ENCODE measurements at places on chromosomes 5 and 9. TPM values are rescaled to one million over a fixed set of nuclear protein-coding genes. Genes with fewer than 3 reads are reported as not detected.

TRIP13 gene
- 47.5 TPM for total RNA-seq

AOPEP gene
- 17.9 TPM for total RNA-seq

ANGPTL2 gene
- not detected for total RNA-seq

GNA14 gene
- not detected for total RNA-seq

DNAH5 gene
- not detected for total RNA-seq

OR1Q1 gene
- not detected for total RNA-seq

ADAMTS13 gene
- 1.3 TPM for total RNA-seq

LIX1 gene
- total RNA-seq: not detected

NUTM2F gene
- total RNA-seq: not detected

ATP10B gene
- total RNA-seq: not detected

MARCOL gene
- not detected for total RNA-seq

IARS1 gene
- 234 TPM for total RNA-seq

TSSK1B gene
- total RNA-seq: not detected

ABLIM3 gene
- not detected for total RNA-seq

STXBP1 gene
- total RNA-seq: 26.5 TPM

PDCD1LG2 gene
- total RNA-seq: 1.5 TPM

OTULINL gene
- total RNA-seq: 9.4 TPM

GRM6 gene
- total RNA-seq: not detected

CEP78 gene
- total RNA-seq: 39.1 TPM

ANKRD55 gene
- total RNA-seq: 1.0 TPM

ARL14EPL gene
- total RNA-seq: not detected

RABL6 gene
- 116 TPM for total RNA-seq

C8G gene
- total RNA-seq: 1.7 TPM

OLFM1 gene
- 0.19 TPM for total RNA-seq

FBN2 gene
- total RNA-seq: not detected

GMCL2 gene
- 0.07 TPM for total RNA-seq

PCDHA1 gene
- total RNA-seq: not detected

SV2C gene
- not detected for total RNA-seq

TEX48 gene
- 0.56 TPM for total RNA-seq

TMEM215 gene
- not detected for total RNA-seq

RGS7BP gene
- not detected for total RNA-seq

SLC1A1 gene
- total RNA-seq: not detected

PDLIM4 gene
- 0.72 TPM for total RNA-seq

PCDHB7 gene
- total RNA-seq: not detected

GRXCR2 gene
- total RNA-seq: not detected
